Motor neuron (in vitro differentiated cells): ENCODE measurements at places on chromosomes 12 and 14. TPM values are rescaled to one million over a fixed set of nuclear protein-coding genes. Genes with fewer than 3 reads are reported as not detected.

Gene SMCO3
- 0.38 and 0.56 TPM in 2 replicates for total RNA-seq

Gene RECQL
- 22.0 and 22.8 TPM in 2 replicates for total RNA-seq

Gene SERPINA9
- total RNA-seq, result 0.44 and 1.3 TPM in 2 replicates

Gene KRT79
- total RNA-seq, result not detected in 2 replicates

Gene CCDC196
- 0.39 and 1.1 TPM in 2 replicates for total RNA-seq

Gene PMCH
- total RNA-seq, result not detected in 2 replicates

Gene TCL1A
- total RNA-seq, result not detected in 2 replicates

Gene ASB2
- total RNA-seq, result 0.56 and 0.71 TPM in 2 replicates

Gene LRP1-AS
- total RNA-seq, result 0.57 TPM in 1 of 2 replicates, not detected in the other

Gene RFLNA
- 2.8 and 4.1 TPM in 2 replicates for total RNA-seq

Gene CLEC4E
- 0.09 and 0.26 TPM in 2 replicates for total RNA-seq

Gene REP15
- total RNA-seq, result 1.1 and 3.2 TPM in 2 replicates

Gene TTC6
- 0.43 TPM in 1 of 2 replicates, not detected in the other for total RNA-seq

Gene BRI3BP
- 2.4 and 2.6 TPM in 2 replicates for total RNA-seq

Gene IL31
- total RNA-seq, result not detected in 2 replicates

Gene VRTN
- 0.05 and 0.21 TPM in 2 replicates for total RNA-seq

Gene ADSS1
- 1.6 and 2.0 TPM in 2 replicates for total RNA-seq

Gene GPRC5D
- 0.25 TPM in 1 of 2 replicates, not detected in the other for total RNA-seq

Gene VASH1
- total RNA-seq, result 12.6 and 13.5 TPM in 2 replicates

Gene RHOJ
- 0.21 and 0.36 TPM in 2 replicates for total RNA-seq

Gene PPP4R4
- total RNA-seq, result 8.5 and 9.2 TPM in 2 replicates

Gene CLECL1
- total RNA-seq, result not detected in 2 replicates

Gene KCNA5
- 0.50 and 0.67 TPM in 2 replicates for total RNA-seq

Gene SLC25A21
- total RNA-seq, result 2.3 and 2.6 TPM in 2 replicates

Gene SERPINA12
- total RNA-seq, result 0.13 TPM in 1 of 2 replicates, not detected in the other

Gene IRAK3
- total RNA-seq, result 0.47 and 0.87 TPM in 2 replicates

Gene KRT77
- total RNA-seq, result 0.56 TPM in 1 of 2 replicates, not detected in the other

Gene STAC3
- total RNA-seq, result 3.0 and 3.5 TPM in 2 replicates

Gene MMP19
- 0.50 and 0.88 TPM in 2 replicates for total RNA-seq

Gene CELA1
- total RNA-seq, result not detected in 2 replicates
